Activated CD4-positive, CD25-positive, alpha-beta regulatory T cell treated with anti-CD3 and anti-CD28 coated beads, Interleukin-2, amount 50 U/mL, for 16 hours (primary cell): ENCODE measurements at places on chromosomes 6 and 20.

DNA sequence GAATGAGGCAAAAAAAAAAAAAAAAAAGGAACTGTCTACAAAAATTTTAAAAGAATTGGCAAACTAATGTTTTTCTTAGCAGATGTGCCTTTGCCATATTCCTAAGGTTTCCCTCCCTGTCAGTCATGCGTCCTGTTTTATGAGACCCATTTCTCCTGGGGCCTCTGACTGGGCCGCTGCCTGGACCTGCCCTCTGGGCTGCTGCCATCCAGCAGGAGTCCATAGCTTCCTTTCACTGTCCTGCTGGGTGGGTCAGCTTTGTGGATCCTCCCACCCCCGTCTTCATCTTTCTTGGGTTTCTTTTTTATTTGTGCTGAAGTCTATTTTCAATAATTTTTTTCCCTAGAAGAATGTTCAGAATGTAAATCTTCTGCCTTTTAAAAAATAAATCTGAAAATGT is 110.8 kb upstream of the SCP2D1 start:
- DNase-seq: no peak

- DNase-seq: no peak
These were observed 901 bp downstream of the CEP57L1 start for GRCh38 chr6:109096208-109096607.

- DNase-seq: no peak
These were observed 44.3 kb upstream of the BCLAF1 start for GRCh38 chr6:136333824-136334464.

DNA sequence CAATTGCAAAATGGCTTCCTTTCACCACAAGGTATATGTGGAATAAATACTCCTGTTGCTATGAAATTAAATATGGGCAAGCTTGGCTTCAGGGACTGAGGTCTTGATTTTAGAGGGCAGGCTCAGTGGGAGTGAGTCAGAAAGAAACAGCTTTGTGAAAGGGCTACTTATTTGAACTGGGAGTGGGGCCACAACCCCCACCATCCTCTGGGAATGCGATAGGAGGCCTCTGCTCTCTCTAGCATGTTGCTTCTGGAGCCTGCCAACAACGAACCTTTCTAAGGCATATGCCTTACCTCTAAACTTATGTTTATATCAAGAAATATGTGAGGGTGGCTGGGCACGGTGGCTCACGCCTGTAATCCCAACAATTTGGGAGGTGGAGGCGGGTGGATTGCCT is 149.7 kb downstream of the LRRC1 start:
- no peak for DNase-seq
